ENCODE measurements at places on chromosomes 2 and 18. TPM values are rescaled to one million over a fixed set of nuclear protein-coding genes. Genes with fewer than 3 reads are reported as not detected.

Gene ANKRD30B
- polyA plus RNA-seq: 0.07 TPM

- no peak for DNase-seq
These were observed at the start of gene SLC16A14 for GRCh38 chr2:230068651-230069055. Gene SLC16A14, minus strand, starts transcription at chr2:230068924. Its CDS starts 9,572 bp downstream, at chr2:230059352.

- DNase-seq: no peak
These were observed 71.0 kb downstream of the ARL4C start for GRCh38 chr2:234425639-234426603.

DNA sequence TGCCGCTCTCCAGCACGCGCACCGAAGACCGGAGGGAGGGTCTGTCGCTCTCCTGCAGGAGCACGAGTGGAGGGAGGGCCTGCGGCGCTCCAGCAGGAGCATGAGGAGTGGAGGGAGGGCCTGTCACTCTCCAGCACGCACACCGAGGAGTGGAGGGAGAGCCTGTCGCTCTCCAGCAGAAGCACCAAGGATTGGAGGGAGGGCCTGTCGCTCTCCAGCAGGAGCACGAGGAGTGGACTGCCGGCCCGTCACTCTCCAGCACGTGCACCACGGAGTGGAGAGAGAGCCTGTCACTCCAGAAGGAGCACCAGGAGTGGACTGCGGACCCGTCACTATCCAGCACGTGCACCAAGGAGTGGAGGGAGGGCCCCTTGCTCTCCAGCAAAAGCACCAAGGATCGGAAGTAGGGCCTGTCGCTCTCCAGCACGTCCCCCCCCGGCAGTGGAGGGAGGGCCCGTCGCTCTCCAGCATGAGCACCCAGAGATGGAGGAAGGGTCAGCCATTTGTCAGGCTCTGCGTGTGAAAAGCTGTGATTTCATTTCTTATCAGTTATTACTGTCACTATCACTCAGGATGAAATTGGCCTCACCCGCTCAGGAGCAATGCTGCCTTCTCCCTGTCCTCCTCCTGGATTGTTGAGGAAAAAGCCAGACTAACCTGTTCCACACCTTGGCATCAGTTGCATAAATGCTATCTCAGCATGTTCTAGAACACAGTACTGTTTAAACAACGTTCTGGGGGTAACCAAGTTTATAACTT is 35.9 kb downstream of the ADI1 start:
- peak; percentile 79 for DNase-seq

DNA sequence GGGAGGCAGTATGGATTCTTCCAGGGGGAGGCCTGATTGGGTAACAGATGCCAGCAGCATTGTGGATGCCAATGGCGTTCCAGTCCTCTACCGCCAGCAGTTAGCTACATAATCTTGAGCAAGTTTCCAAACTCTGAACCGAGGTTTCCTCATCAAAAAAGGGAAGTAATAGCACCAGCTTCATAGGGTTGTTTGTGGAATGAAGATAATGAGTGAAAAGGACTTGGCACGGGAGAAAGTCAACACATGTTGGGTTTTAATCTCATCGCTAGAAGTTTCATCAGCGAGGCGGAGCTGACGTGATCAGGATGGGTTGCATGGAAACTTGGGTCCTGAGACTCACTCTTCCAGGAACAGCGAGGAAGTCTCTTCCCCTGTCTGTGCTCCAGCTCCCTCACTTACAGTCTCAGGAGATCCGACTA is 266.7 kb downstream of the SH3BP4 start:
- no peak for DNase-seq

- DNase-seq: no peak
These were observed 151.5 kb downstream of the ASB1 start for GRCh38 chr2:238578256-238578655.

GRCh38 chr2:21052044-21052443 is 8.2 kb upstream of the APOB start:
- no peak for DNase-seq

DNA sequence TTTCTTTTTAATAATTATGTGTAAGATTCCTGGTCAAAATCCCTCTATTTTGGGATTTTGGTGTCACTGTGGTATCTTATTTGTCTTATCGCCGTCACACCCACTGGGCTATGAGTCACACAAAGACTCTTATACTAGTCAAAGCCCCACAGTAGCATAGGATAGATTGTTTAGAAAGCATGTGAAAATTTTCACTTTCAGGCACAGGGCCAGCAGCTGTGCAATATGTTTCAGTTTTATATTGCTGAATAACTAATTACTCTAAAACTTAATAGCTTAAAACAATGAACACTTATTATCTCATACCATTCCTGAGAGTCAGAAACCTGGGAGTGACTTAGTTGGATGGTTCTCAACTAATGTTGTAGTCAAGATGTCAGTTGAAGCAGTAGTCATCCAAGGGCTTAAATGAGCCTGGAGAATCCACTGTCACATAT is 24.0 kb downstream of the CFAP210 start:
- peak; percentile 7 for DNase-seq

DNA sequence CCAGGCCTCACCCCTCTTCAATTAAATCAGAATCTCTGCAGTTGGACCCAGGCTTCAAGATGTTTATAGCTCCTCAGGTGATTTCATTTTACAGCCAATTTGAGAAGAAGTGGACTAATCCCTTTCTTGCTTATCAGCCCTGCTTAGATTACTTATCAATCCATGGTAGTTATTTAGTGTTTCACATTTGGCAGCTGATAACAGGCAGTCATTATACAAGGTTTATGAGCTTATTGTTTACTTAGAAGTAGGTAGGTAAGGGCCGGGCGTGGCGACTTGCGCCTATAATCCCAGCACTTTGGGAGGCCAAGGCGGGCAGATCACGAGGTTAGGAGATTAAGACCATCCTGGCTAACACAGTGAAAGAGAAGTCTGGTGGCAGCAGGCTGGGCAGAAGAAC is 237.5 kb downstream of the CTNNA2 start:
- no peak for DNase-seq

GRCh38 chr18:23196119-23197007 is 61.1 kb downstream of the CABLES1 start:
- DNase-seq: no peak

All from muscle of back (tissue), 13 donors.